Right lung (tissue), 10 donors: ENCODE measurements at places on chromosomes 2 and 18. TPM values are rescaled to one million over a fixed set of nuclear protein-coding genes. Genes with fewer than 3 reads are reported as not detected.

- DNase-seq: no peak
Measured at GRCh38 chr2:189821953-189822748, 37.9 kb downstream of the PMS1 start.

- no peak for DNase-seq
Measured at GRCh38 chr2:189836644-189837043, 52.4 kb downstream of the PMS1 start.

DNA sequence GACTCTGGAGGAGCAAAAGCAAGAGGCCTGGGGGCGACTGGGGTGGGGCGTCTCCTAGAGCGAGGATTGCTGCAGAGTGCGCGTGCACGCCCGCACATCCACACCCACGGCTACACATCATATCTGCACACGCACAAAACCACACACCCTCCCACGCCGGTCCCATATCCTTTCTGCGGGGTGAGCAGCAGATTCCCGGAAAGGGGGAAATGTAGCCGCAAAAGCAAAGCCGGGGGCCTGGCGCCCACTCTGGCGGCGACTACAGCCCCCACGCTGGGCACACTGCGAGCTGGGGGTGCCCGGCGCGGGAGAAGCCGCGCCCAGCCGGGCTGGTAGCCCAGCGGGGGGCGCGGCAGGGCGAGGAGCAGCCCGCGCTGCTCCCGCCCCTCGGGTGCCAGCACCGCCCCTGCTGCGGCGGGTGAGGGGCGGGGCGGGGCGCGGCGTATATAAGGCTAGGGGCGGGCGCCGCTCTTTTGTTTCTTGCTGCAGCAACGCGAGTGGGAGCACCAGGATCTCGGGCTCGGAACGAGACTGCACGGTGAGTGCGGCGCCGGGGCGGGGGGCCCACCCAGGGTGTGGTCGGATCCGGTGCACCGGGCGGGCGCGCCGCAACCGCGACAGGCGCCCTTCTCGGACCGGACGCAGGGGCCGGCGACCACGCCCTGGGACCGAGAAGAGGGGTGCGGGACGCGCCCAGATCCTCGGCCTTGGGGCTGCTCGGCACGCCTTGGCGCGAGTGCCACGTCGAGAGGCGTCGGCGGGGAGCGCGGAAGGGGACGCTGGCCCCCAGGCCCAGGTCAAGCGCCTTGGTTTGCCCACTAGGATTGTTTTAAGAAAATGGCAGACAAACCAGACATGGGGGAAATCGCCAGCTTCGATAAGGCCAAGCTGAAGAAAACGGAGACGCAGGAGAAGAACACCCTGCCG lies at the start of gene TMSB10:
Gene TMSB10, plus strand, starts transcription at position 476 of the 927 bp plus-strand sequence.
- DNase-seq: peak; percentile 89

DNA sequence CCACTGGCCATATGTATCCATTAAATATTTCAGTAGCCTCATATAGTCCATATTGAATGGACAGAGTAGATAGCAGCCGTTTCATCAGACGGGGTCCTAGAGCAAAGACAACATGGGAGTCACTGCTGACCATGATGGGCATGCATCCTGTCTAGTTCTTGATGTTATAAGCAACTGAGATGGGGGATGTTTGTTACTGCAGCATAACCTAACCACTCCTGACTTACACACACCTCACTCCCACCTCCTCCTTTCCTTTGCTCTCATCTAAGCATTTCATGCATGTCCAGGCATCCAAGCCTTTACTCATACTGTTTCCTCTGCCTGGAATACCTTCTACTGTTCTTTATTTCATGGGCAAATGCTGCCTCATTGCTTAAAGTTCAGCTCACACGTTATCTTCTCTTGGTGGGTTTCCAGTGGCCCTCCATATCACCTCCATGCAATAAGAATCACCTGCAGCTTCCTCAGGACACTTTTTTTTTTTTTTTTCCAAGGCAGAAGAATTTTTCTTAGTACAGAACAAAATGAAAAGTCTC lies 87.8 kb downstream of the DDX1 start:
- DNase-seq: no peak

GRCh38 chr2:103161456-103162289 lies 399.8 kb downstream of the TMEM182 start:
- peak; percentile 60 for DNase-seq

DNA sequence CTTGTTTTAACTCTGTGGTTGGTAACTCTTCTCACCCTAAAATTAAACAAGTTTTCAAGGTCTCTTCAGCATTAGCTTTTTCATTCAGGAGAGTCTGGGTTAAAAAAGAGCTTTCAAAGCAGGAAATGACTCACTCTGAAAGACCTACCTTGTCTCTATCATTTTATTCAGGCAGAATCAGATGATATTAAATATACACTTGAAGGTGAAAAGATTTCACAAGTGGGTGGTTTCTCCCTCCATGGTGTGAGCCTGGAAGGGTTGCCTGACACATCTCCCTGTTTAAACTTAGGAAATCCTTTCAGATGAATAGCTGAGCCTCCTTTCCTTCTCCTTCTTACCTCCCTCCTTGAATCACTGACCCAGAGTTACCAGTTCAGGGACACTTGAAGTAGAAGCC lies 1402.0 kb upstream of the PIK3C3 start:
- no peak for DNase-seq

DNA sequence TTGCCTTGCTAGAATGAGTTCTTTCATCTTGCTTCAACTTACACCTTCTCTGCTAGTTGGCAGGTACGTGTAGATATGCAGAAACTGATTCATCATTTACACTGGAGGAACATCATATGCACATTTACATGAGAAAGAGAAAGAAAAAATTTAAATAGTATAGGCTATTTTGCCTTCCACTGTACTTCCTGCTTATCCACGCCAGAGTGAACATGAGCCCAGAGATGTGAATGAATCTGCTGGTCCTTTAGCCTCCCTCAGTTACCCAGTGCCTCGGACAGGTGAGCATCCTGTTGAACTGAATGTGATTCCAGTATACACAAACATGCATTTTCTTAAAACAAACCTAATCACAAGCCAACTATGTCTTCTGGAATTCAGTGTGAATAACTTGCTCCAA lies 83.6 kb downstream of the SESTD1 start:
- DNase-seq: no peak

GRCh38 chr2:204260162-204260877 lies 285.0 kb upstream of the PARD3B start:
- DNase-seq: peak; percentile 75

DNA sequence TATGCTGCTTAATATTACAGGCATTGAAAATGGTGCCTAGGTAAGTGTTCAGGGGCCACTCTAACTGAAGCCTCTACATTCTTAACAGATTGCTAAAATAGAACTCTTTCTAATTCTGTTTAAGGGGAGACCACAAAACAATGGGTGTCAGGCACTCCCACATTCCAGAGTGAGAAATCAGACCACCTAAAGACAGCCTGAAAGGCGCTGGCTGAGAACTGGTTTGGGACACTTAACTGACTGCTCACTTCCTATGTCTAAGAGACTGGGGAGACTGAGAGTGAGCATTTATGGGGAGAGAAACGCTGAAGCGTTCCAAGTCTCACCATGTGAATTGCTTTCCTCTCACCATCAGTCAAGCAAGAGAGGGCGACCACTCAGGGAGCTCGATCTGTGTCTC lies 108.8 kb upstream of the ITGB6 start:
- no peak for DNase-seq

DNA sequence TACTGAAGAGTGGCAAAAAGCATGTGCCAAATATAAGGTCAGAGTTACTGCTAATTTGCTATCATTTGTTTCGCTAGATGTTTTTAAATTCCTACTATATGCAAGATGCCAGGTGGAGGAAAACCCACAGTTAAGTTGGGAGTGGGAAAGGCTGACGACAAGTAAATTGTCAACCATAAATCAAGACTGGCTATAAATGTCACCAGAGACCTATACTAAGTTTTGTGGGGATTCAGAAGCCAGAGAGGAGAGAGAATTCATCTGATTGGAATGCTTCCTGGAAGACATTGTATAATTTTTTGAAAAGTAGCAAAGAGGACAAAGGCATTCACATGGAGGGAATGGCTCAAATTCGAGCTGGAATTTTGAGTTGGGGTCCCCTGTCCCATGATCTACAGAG lies 64.3 kb downstream of the CFAP221 start:
- no peak for DNase-seq

- no peak for DNase-seq
Measured at GRCh38 chr2:88657131-88657530, 29.9 kb upstream of the EIF2AK3 start.

- DNase-seq: no peak
Measured at GRCh38 chr2:215930505-215931253, 82.7 kb downstream of the MREG start.

DNA sequence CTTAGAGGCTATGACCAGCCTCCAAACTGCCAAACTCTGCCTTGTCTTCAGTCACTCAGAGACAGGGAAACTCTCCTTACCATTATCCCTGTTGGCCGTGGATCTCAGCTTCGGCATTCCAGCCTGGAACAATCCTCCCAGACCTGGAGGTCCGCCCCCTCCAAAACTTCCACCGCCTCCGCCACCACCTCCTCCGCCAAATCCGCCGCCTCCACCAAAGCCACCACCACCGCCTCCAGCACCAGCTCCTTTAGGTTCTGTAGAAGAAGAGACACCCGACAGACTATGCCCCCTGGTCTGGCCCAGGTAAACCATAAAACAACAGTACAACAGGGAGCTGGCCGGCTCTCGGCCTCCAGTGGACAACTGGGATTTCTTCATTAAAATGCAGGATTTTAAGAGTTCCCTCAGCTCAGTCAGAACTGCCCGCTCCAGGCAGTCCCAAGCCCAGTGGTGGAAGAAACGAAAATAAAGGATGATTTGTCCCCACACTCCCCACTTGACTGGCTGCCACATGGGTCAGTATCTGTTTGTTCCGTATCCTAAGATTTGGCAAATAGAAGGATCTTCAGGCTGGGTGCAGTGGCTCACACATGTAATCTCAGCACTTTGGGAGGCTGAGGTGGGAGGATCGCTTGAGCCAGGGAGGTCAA lies 22.4 kb downstream of the WIPF1 start:
- no peak for DNase-seq

DNA sequence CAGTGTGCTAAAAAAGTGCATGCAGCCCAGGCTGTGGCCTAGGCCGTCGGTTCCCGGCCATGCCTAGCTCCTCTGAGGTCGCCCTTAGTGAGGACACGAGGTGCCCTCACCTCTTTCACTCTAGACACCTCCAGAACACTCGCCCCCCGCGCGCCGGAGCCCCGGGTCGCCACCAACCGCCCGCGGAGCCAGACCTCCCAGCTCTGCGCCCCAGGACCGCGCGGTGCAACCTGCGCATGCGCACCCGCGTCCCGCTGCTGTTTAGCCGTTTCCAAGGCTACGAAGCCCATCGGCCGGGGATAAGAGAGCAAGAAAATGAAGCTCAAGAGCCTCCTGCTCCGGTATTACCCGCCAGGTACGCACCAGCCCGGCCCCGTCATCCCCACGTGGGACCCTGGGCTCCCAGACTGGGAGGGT lies at the start of gene DAW1:
Gene DAW1, plus strand, starts transcription at position 257 of the 417 bp plus-strand sequence. Its CDS starts 59 bp downstream, at position 316.
- DNase-seq: peak; percentile 74

GRCh38 chr18:12048827-12049175 lies 44.8 kb upstream of the ANKRD62 start:
- DNase-seq: no peak

AKAIN1 gene
- polyA plus RNA-seq: not detected

SDC1 gene
- polyA plus RNA-seq: 75.8 TPM

PSMD1 gene
- polyA plus RNA-seq: 75.5 TPM

RRM2 gene
- 79.7 TPM for polyA plus RNA-seq

TFCP2L1 gene
- 4.2 TPM for polyA plus RNA-seq
